Progenitor cell of endocrine pancreas (in vitro differentiated cells): ENCODE measurements at places on chromosomes 1 and 21.

GRCh38 chr1:217562229-217562878 lies 68.5 kb downstream of the GPATCH2 start:
- DNase-seq: no peak

DNA sequence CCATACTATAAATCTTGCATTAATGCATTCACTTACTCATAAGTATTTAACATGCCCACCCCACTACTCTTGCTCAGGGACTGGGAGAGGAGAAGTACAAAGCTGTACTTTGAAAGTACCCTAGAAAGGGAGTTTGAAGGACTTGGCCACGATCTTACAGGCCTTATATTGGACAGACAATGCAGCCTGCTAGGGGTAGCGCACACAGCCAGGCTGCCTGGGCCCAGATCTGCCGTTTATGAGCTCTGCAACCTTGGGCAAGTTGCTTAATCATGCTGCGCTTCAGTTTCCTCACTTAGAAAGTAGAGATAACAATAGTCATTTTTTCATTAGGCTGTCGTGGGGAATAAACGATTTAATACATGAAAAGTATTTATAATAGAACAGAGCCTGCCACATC lies 110.1 kb downstream of the CDC7 start:
- DNase-seq: no peak

DNA sequence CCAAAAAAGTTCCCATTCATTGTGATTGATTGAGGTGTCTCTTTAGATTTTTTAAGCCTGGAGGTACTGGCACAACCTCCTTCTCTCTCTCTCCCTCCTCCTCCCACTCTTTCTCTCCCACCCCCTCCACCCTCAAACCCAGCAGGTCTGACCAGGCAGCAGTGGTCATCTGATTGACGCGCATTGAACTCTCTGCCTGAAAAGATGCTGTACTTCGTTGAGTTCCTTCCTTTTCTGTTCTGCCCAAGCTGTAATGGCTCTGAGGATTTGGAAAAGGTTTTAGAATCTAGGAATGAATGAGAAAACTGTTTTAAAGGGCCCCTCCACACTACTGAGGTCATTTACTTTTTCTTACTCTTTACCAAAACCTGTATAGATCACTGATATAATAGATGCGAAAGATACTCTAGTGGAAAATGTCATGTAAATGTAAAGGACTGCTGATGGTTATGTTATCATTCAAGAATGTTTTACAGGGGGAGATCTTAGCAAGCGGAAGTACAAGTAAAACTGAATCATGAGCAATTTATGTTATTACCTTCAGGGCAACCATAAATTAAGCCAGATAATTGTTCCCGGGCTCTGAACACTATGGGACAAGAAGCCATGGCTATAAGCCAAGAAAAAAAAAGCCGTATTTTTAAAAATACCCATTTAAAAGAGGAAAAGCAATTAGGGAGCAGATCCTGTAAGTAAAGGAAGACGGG lies 25.2 kb upstream of the DYRK1A start:
- no peak for DNase-seq

DNA sequence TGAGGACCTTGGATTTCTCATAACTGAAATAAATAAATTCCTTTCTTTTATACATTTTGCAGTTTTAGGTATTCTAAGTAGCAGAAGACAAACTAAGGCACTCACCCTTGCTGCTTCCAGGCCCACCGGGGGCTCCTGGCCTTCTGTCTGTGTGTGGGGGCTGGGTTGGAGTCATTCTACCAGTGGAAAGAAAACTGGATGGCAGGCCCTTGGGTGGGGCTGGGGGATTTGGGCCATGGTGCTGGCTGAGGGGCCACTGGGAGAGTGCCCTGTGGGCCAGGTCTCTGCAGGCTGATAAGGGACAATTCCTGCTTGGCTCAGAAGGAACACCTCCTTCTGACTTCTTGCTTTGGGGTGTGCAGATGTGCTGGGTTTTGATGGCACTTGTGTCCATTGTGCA lies 54.0 kb upstream of the CSF3R start:
- no peak for DNase-seq

DNA sequence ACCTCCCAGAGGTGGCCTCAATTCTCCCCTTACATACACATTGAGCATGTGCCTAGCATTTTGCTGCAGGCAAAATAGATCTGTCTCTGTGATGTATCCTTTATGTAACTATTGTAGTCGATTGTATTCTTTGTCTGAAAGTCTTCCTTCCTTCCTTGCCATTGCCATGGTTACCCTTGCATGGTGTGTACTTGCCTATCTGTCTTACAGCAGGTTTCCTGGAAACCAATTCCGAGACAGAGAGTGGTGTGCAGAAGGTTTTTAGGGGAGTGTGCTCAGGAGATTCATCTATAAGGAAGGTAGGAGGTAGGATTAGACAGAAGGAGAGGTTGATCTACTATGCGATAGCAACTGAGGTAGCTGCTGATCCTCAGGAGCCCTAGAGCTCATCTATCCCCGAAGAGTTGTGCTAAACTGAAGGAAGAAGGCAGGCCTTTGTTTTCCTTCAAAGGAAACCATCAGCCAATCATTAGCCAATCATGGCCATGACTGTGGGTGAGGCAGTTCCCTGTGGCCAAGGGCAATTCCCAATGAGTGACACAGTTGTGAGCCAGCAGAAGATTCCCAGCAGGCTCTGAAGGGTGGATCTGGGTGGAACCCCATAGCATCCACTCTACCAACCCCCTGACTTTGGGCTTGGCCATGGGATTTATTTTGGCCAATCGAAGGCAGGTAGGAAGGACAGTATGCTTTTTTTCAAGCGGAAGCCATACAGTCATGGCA lies 15.0 kb downstream of the CITED4 start:
- no peak for DNase-seq

- no peak for DNase-seq
These were observed 18.3 kb upstream of the MYOC start for GRCh38 chr1:171670739-171671138.

DNA sequence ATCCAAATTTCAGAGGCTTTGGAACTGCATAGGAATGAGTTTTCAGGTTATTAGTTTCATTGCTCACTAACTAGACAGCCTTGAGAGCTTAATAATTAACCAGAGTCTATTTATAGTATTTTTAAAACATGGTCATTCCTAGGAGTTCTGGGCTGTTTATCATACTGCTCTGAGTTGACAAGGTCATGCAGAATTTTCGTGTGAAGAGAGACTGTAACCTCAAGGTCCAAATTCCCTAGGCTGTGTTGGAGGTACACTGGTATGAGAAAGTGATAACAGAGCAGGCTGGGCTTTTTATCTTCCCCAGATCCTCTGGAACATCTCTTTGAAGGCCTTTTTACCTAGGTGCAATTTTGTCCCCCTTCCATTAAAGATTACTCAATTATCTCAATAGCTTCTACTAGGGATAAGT lies 736.3 kb downstream of the LTN1 start:
- no peak for DNase-seq

- no peak for DNase-seq
These were observed 754 bp upstream of the NPPA start for GRCh38 chr1:11848373-11848700.

GRCh38 chr21:21730512-21730911 lies 732.3 kb downstream of the NCAM2 start:
- no peak for DNase-seq

GRCh38 chr1:50970509-50970887 lies 453 bp downstream of the CDKN2C start:
- no peak for DNase-seq

DNA sequence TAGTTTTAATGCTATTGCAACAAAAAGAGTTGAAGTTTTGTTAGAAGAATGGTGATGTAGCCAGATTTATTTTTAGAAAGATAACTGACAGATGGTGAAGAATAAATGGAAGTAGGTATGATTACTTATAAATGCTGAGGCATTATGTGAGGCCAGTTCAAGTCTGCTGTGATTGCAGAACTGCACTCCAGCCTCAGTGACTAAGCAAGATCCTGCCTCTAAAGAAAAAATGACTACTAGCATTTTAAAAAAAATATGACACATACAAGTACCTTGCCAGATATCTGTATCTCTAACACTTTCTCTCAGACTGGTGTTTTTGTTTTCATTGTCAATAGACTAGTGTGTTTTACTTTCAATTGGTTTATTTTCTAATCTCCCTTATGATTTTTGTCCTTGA lies 1242.4 kb upstream of the ADGRL4 start:
- no peak for DNase-seq

DNA sequence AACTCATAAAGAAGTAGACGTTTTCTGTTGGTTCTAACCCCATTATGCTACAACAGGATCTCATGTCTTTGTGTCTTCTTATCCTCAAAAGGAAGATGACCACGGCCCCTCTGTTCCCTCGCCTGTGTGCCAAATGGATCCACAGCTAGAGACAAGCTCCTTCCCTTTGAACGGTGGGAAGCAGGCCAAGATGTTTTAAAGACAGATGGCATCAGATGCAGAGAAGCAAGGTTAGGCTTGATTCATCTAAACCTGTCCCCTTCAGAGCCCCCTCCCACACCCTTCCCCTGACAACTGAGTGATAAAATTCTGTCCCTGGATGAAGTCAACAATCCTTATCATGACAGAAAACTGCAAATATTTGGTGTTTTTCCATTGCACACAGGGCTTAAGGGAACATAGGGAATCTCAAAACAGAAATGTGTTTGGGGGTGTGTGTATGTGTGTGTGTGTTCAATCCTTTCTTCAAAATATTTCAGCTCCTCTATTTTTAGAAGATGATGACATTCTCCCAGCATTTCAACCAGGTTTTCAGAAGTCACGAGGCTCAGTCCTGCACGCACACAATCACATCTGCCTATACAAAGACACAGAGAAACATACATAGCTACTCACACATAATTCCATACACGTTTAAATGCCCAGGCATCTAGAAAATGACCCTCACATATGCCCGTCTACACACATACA lies 27.8 kb upstream of the FMOD start:
- DNase-seq: no peak

DNA sequence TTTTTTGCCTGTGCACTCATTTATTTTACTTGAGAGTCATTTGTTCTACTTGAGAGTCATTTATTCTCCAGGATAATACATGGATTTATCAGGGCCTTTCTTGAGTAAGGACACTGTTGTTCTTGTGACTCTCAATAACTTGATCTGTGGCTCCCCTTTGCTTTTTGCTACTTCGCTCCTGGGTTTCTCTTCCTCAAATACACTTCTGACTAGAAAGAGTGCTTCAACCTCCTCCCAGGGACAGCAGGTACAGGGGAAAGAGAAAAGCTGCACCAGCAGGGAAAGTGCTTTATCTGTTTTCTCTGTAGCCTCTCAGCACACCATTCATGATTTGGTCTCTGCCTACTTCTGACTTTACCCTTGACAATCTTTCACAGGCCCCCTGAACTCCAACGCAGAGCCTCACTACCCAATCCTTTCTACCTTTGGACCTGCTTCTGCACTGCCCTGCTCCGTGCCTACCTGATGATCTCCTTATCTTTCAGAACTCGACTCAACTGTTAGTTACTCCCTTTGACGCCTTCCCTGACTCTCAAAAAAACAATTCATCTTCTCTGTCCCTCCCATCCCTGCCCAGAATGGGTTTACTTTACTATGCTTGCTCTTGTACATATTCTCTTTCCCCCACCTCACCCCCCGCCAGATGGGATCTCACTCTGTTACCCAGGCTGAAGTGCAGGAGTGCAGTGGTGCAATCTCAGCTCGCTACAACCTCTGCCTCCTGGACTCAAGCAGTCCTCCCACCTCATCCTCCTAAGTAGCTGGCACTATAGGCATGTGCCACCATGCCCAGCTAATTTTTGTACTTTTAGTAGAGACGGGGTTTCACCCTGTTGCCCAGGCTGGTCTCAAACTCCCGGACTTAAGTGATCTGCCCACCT lies 15.6 kb upstream of the PIGM start:
- DNase-seq: no peak

DNA sequence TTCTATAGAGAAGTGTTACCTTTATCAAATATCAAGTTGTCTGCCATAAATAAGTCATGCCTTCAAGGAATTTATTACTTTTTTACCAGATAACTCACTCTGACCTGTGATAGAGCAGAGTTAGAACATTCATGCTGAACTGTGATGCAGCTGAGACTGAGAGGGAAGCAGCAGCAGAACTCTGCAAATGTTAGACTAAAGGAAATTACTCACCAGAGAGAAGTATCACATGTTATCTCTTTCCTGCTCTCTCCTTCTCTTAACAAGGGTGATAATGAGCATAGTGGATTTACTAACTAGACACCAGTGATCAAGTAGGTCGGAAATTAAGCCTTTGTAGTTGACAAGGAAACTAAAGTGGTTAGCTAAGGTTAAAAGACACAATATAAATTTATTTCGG lies 181.6 kb downstream of the RASAL2 start:
- DNase-seq: no peak
